ENCODE measurements at places on chromosomes 3 and 15.

DNA sequence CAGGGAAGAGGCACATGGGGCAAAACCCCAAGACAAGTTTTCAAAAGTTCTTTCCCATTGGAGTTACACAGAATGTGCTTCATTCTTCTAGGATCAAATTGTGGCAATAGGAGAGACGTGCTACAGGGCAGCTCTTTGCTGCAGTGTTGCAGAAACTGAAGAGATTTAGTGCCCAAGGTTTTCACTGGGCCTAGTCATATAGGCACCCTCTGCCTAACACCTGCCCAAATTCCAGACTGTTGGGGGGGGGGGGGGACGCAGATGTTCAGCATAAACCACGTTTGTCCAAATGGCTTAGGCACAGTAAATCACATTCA is 346.8 kb upstream of the ZNF717 start:
- DNase-seq: no peak

- DNase-seq: no peak
Observed at GRCh38 chr15:34239151-34239808, 14.5 kb downstream of the EMC4 start.

- no peak for DNase-seq
Observed at GRCh38 chr3:160210799-160211221, 14.4 kb upstream of the C3orf80 start.

DNA sequence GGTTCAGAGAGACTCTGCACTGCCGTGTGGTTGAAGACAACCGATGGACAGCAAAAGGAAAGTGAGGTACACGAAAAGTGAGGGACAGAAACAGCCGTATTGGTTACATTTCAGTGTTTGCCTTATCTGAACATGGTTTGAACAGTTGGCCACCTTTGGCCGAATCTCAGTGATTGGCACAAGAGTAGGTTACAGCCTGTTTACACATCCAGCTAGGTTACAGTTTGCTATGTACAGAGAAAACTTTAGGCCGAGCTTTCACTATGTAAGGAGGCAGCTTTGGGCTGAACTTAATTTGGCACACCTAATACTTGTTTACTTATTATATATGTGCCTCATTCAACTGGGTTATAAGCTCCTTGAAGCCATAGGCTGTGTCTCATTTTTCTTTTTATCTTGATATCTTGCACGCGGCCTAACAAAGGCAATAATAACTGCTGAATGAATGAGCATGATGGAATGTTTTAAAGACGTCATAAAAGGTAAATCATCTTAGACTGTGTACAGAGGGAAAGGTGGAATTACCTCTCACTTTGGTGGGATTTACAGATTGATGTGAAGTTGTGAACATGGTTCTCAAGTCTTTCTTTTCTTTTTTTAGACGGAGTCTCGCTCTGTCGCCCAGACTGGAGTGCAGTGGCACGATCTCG is 17.2 kb upstream of the GREM1 start:
- DNase-seq: no peak

DNA sequence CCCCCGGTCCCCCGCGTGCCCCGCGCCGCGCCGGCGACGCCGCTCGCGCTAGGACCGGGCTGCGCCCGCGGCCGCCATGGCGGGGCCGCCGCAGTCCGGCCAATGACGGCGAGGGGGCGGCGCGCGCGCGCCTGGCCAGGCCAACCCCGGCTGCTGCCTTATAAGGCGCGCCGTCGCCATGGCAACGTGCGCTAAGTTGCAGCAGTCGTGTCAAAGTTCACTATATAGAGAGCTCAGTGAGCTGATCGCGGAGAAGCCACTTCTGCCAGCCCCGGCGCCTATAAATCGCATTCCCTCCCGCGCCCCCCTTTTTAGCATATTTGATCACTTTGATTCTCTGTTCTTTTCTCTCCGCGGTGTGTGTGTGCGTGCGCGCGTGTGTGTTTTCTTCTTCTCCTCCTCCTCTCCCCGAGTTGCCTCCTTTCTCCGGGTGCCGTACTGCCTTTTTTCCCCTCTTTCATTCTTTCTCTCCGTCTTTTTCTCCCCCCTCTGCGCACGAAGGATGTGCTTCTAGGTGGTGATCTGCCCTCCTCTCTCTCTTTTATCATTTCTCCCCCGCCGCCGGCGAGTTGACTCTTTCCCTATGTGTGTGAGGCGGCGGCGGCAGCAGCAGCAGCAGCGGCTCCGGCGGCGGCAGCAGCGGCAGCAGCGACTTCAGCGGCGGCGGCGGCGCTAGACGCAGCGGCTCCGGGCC is at the start of gene NR2F2:
Gene NR2F2, plus strand, starts transcription at position 251 of the 694 bp plus-strand sequence. CDS start 1,406 bp downstream, outside the sequence.
- no peak for DNase-seq

GRCh38 chr3:71956716-71957115 is 171.8 kb upstream of the PROK2 start:
- no peak for DNase-seq

GRCh38 chr15:67013696-67014095 is 51.7 kb upstream of the SMAD3 start:
- no peak for DNase-seq

GRCh38 chr3:171653701-171654100 is 156.6 kb downstream of the PLD1 start:
- no peak for DNase-seq

GRCh38 chr3:69647511-69648110 is 91.7 kb upstream of the MITF start:
- no peak for DNase-seq

DNA sequence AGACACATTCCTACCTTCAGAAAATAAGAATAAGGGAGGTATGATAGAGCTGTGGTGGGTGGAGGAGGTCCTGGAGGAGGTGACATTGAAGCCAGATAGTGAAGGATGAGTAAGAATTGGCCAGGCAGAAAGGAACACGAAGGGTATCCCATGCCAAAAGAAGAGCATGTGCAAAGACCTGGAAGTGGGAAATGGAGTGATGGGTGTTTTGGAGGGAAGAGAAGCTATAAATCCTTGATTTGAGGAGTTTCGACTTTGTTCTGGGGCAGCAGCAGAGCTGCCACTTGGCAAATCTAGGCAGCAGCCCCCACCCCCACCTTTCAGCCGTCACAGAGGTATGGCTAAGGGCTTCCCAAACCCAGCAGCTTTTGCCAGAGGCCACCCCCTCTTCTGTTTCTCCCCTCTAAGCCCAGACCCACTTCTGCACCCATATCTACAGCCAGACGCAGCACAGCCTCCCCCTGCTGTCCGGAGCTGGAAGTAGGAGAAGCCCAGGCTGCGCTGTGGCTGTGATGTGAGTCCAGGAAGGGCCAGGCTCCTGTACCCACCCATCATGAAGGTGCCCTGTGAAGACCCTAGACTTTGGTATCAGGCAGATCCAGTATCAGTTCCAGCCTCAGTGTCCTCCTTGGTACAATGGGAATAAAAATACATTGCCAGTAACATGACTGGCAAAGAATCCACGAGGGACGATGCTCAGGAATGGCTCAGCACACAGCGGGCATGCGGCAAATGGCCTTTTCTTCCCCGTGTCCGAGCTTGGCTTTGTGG is 188.7 kb upstream of the LINGO1 start:
- no peak for DNase-seq

DNA sequence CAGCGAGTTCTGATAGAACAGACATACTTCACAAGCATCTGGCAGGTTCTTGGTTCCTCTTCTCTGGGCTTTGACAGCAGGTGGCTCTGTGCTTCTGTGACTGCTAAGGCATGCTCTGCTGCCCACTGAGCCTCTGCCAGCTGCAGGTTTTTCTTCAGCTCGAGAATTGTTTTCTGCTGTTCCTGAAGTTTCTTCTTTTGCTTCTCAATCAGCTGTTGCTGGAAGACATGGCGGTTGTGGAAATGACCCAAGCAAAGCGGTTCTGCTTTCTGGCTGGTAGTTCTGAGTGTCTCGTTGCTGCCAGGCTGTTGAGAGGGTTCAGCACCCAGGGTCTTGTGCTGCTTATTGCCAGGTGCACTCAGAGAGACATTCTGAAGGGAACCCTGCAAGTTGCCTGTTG is 50.8 kb downstream of the CCDC191 start:
- no peak for DNase-seq

DNA sequence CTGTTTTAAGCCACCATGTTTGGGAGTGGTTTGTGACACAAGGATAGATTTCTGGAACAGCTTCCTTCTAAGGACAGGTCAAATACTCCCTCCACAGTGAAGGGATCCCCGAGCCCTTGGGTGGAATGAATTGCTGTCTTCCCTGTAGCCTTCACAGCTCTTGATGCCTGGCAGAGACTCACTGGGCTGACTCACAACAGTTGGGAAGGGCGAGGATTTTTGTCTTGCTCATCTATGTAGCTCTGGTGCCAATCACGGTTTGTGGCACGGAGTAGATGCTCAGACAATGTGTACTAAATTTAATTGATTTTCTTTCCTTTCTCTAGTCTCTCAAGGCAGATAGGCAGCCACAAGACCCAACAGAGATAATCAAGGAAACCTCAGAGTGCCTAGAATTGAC is 27.0 kb downstream of the CRYGS start:
- DNase-seq: no peak

GRCh38 chr3:57141719-57142410 is 23.3 kb downstream of the IL17RD start:
- no peak for DNase-seq

- DNase-seq: no peak
Observed at GRCh38 chr3:16548721-16549120, 35.2 kb upstream of the RFTN1 start.

DNA sequence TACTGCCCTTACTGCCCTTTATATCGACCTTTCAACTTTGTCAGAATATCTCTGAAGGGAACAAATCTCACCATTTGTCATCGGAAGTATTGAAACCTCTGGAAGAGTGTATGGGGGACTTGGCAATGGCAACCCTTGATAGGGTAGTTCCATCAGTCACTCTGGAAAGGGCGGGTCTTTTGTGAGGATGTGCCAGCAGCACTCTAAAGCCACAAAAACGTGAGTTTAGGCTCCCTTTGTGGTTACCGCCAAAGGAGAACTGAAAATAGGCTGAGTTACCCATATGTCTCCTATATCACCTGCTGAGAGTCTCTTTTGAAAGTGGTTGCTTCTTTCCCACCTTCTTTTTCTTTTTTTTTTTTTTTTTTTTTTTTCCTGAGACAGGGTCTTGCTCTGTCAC is 296.8 kb upstream of the CHRM5 start:
- DNase-seq: no peak

DNA sequence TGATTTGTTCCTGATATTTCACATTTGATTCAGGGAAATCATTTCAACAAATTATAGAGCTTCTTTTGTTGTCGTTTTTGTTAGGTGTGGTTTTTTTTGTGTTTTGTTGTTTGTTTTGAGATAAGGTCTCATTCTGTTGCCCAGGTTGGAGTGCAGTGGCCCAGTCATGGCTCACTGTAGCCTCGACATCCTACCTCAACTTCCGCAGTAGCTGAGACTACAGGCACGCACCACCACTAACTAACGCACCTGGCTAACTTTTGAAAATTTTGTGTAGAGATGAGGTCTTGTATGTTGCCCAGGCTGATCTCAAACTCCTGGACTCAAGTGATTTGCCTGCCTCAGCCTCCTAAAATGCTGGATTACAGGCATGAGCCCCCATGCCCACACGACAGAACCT is 177.0 kb downstream of the AKAP13 start:
- DNase-seq: no peak

- DNase-seq: no peak
Observed at GRCh38 chr3:63877737-63878393, 14.2 kb downstream of the ATXN7 start.

- no peak for DNase-seq
Observed at GRCh38 chr3:62379321-62379798, 6.0 kb upstream of the FEZF2 start.

DNA sequence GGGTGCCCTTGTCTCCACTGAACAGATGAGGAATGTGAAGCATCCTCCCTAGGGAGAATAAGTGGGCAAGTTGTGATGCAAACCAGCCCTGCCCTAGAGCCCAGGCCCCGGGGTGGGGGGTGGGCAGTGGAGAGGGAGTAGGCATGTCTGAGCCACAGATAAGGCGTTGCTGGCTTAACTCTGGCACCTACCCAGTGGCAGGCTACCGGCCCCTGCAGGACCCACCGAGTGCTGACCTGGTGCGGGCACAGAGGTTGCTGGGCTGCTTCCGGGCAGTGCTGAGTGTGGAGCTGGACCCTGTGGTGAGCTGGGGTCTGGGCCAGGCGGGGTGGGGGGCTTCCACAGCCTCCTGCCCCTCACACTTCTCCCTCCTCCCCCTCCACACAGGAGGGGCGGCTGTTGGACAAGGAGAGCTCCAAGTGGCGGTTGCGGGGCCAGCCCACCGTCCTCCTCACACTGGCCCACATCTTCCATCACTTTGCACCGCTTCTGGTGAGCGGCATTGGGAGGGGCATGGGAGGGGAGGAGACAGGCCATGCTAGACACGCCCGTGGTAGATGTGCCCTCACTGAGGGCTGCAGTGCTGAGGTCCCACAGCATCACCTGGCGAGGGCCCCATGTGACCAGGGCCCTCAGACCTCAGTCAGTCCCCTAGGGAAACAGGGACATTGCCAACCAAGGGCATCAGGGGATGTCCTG is 10.1 kb downstream of the RNF123 start:
- DNase-seq: no peak

DNA sequence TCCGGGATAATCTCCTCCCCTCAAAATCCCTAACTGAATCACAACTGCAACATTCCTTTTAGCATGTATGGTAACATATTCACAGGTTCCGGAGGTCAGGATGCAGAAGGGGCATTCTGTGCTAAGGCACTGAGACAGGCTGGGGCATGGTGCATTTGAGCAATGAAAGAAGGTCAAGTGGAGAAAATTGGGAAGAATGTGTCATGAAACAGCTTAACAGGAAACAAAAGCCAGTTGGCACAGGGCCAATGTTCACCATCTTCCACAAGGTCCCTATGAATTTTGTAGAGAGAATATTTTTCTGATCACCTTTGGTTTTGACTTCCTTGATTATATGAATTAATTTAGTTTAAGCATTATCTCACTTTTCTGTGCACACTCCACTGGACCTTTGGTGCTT is 587.7 kb upstream of the NR2F2 start:
- no peak for DNase-seq

- no peak for DNase-seq
Observed at GRCh38 chr3:108090049-108090700, 656 bp downstream of the CD47 start.

DNA sequence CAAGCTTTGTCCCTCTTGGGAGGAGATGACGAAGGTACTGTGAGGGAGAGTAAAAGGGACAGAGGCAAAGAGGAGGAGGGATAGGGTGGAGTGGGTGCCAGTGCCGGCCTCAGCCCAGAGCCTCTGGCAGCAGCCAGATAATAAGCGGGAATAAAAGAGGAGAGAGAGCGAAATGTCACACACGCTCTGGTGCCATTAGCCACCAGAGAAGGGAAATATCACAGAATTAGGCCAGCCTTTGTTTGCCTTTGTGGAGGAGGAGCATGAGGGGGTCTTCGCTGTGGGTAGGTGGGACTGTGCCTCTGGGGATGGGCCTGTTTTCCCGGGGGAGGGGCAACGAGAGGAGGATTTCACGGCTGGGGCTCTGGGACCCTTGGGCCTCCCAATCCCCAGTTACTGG is 67.8 kb downstream of the LINGO1 start:
- DNase-seq: no peak

GRCh38 chr15:74304431-74304830 is 63.0 kb downstream of the CYP11A1 start:
- no peak for DNase-seq

GRCh38 chr15:50880651-50881114 is 27.8 kb upstream of the AP4E1 start:
- peak; percentile 56 for DNase-seq

All from SK-N-MC (cell line).